ENCODE measurements at places on chromosomes 11 and 22.
A peak's percentile ranks its signal among the peaks of the same experiment; 100 is the strongest.

DNA sequence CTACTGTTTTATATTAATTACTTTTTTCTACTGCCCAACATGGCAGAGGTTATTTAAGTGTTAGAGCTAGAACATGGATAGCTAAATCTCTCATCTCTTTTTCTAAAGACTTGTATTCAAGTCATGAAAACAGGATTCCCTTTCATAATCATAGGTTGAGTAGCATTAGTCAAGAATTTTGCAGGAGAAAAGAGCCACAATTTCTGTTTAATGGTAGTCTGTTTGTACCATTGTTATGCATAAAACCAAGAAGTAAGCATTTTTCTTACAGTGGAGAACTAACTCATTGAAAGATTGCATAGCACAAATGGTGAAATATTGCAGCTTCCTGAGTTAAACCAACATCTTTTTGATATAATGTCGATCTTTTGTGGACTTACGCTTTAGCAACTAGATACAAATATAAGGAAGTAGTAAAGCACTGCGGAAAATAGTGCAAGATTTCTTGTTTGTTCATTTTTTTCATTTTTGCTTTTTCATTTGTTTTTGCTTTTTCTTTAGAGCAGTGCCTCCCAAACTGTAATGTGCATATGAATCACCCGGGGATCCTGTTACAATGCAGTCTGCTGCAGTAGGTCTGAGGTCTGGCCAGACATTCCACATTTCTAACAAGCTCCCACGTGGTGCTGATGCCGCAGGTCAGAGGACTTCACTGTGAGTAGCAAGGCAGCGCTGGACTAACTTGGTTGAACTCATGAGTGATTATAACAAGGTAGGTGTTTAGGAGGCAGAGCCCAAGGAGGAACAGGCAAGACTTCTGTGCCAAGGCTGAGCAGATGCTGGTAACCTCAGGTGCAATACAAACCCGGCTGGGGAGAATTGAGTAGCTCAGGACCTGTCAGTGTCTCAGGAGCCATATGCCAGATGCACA, 4.6 kb downstream of the ETS1 start:
- no peak for DNase-seq

- DNase-seq, result no peak
These were observed 14.0 kb downstream of the B3GAT1 start for GRCh38 chr11:134398079-134398444.

GRCh38 chr22:36862251-36863242, 1.7 kb downstream of the NCF4 start:
- DNase-seq, result no peak

- DNase-seq, result no peak
These were observed 6.2 kb downstream of the DNAJB13 start for GRCh38 chr11:73956876-73957653.

GRCh38 chr11:100942016-100942415, 187.6 kb downstream of the PGR start:
- no peak for DNase-seq

DNA sequence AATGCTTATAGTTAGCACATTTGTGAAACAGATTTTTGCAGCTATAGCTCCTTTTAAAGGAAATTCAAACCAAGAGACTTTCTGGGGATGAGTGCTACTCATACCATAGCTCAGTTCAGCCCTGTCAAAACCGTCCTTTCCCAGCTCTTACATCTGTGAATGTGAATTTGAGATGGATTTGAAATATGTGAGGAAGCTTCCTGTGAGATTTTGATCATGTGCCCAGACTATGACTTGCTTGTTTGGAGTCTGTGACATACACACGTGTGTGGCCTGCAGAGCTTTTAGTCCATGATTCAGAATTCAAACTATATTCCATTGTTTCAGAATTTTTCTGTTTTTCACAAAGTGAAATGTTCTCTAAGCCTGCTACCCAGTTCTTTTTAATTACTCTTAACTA, 4.4 kb upstream of the MMP1 start:
- no peak for DNase-seq

GRCh38 chr22:38082986-38083710, 836 bp downstream of the SLC16A8 start:
- DNase-seq, result no peak

DNA sequence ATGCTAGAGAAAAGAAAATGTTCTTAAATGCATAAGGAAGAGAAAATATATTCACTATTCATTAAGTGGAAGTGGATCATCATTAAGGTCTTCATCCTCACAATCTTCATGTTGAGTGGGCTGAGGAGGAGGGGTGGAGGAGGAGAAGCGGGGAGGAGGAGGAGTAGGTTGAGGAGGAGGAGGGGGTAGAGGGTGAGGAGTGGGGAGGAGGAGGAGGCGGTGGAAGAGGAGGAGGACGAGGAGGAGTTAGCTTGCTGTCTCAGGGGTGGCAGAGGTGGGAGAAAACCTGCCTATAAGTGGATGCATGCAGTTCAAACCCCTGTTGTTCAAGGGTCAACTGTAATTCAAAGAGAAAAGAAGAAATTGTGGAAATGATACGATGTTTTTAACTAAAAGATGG, 71.6 kb downstream of the MYEOV start:
- no peak for DNase-seq

DNA sequence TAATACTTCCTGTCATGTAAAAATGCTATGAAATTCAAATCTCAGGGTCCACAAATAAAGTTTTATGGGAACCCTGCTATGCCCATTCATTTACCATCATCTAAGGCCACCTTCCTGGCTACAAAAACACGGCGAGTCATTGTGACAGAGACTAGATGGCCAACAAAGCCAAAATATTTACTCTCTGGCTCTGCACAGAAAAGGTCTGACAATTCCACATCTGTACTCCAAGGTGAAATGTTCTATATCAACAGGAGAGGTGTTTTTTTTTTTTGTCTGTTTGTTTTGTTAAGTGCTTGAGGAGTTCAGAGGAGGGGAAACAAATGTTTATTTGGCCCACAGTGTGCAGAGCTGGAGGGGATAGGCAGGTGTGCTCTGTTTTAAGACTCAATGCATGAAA, 18.6 kb upstream of the TMA7B start:
- no peak for DNase-seq

- DNase-seq, result no peak
These were observed 7.2 kb downstream of the DKK3 start for GRCh38 chr11:12001186-12001585.

DNA sequence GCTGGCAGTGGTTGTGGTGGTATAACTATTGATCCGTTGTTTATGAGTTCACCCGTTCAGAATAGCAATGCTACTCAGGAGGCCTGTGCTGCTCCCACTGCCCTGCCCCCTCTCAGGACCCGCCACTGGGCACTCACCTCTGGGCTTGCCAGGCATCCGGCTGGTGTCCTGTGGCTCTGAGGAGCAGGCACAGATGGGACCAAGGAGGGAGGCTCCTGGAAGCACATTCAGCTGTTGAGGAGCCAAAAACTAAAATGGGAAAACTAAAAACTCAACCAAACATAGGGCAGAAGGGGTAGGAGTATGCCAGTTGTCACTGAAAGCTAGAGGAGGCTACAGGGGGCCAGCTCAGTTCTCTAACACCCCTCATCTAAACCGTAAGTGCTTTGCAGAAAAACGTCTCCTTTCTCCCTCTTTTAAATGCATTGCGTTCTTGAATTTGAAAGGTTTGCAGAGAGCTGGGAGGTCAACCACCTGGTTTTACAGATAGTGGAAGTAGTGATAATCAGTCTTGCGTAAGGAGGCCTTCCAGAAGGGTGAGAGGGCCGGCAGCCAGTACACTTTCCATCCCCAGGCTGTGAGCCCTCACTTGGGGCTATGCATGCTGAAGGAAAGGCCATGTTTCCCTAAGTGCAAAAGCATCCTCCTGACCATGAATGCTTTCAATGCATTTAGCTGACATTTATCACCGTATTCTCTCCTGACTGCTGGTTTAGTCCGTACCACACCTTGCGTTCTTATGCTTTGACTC, 547.4 kb downstream of the NTM start:
- DNase-seq, result no peak

GRCh38 chr22:19904174-19904856, 37.3 kb upstream of the COMT start:
- no peak for DNase-seq

GRCh38 chr11:82722231-82722630, 11.4 kb downstream of the FAM181B start:
- no peak for DNase-seq

- peak; percentile 56 for DNase-seq
These were observed 6.2 kb downstream of the ALDH3B1 start for GRCh38 chr11:68016161-68016903.

DNA sequence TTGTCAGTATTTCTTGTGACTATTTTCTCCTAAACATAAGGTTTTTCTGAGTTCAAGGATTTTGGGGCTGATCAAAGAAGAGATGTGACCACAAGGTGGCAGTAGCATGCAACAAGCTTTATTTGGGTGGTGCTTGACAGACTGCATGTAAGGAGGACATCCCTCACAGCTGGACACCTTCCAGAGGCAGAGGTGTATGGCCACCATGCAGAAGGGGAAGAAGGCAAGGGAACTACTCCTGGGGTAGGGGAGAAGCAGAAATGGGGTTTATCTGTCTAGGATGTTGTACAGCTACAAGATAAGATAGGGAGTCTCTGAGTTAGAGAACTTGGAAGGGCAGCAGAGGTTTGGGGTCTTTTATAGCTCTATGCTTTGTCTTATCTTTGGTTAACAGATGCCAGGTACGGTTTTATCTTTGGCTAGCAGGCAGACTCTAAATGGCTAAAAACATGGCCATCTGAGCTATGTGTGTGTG, 5.1 kb upstream of the BIRC2 start:
- DNase-seq, result peak; percentile 56

DNA sequence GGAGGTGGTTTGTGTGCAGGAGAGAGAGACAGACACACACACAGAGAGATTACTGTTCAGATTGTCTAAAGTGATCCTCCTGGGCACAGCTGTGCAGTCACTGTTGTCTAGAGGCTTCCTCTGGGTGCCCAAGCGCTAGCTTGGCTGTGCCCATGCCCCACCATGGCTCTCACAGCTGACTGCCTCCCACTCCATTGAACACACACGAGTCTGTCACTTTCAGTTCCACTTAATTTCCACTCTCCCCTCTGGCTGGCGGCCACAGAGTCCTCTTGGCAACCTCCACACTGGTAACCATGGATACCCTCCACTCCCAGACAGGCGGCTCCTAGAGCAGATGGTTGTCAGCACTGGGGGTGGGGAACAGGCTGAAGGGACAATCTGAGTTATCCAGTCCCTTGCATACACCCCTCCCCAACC, 29.1 kb downstream of the MAP6 start:
- peak; percentile 85 for DNase-seq

- DNase-seq, result no peak
These were observed 55.9 kb upstream of the CCDC188 start for GRCh38 chr22:20206709-20207215.

GRCh38 chr11:69116671-69117070, 39.1 kb upstream of the SMIM38 start:
- no peak for DNase-seq

DNA sequence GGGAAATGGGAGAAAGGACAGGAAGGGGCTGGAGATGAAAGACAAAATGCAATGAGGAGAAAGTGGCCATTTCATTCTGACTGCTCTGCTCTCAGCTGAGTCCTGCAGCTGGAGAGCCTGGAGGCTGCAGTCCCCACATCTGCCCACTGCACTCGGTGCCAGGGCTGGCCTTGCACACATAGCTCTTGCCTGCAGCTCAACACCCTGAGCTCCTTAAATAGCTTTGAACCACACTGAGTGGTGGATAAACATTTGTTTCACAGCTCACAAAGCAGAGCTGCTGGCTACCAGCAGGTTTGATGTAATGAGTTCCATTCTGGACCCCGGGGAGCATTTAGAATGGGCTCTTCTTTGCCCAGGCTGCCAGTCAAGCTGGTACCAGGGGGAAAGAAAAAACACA, 426.1 kb upstream of the CADM1 start:
- no peak for DNase-seq

- no peak for DNase-seq
These were observed 12.4 kb upstream of the MPPED1 start for GRCh38 chr22:43399338-43399979.

DNA sequence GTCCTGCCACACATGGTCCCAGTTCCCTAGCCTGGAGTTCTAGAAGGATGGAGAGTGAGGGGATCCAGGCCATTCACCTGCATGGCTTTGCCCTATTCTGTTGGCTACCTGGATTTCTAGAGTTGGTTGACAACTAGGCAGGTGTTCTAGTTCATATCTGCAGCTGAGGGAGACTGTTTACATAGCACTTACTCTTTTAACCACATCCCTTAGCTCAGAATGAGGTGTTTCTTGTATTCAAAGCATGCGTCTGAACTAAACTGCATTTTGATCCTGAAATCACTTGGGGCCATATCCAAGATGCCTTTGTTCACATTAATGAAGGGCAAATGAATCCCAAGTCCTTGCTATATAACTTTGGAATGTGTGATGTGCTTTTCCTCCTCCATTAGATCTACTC, 60.9 kb downstream of the SYT13 start:
- DNase-seq, result no peak

DNA sequence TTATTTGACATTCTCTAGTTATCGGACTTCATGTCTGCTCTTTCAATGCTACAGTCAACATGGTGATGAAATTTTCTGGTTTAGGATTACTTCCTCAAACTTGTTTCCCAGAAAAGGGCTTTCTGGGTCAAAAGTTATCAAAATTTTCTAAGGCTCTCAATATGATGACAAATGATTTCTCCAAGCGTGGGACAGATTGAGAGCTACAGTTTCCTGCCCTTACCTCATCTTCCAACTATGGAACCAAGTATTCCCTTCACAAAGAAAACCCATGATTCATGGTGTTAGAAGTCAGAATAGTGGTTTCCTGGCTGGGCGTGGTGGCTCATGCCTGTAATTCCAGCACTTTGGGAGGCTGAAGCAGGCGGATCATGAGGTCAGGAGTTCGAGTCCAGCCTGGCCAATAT, 17.8 kb downstream of the MYO18B start:
- no peak for DNase-seq

DNA sequence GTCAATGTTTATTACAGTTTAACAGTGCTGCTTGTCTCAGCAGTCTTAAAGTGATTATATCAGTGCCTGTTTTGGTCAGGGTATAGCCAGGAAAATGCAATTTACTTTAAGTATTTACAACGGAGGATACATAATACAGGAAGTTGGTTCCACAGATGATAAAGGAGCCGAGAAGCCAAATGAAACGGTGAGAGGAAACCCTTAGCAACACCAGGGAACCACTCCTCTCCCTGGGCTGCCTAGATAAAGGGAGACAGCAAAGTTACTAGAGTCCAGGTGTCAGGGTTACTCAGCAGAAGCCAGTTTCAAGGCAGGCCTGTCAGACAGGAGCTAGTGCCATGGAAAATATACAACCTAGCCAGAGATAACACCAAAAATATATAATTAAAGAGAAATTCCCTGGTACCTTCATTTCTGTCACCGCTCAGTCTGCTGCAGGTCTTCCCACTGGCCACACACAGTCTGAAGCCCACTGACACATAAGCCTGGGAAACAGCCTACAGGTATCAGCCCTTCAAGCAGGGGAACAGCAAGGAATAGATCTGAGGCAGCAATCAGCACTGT, 55.5 kb downstream of the FAM76B start:
- peak; percentile 53 for DNase-seq

DNA sequence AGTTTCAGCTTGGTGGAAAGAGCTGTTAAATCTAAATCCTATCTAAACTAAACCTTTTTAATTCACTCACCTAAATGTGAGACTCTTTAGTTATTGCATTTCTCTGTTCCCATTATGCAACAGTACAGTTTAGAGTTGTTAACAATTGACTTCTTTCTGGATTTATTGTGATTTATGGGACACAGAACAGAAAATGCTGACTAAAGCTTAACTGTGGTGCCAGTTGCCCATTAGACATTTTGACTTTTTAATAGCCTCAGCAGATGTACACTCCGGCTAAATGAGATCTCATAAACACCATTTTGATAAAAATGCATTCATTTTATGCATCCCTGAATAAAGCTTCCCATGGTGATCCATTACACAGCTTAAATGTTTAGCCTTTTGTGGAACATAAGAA, 356.6 kb downstream of the CASP12 start:
- no peak for DNase-seq

- DNase-seq, result no peak
These were observed 38.2 kb downstream of the KIAA0930 start for GRCh38 chr22:45202333-45203149.
